ENCODE measurements at places on chromosomes 13 and 19.

DNA sequence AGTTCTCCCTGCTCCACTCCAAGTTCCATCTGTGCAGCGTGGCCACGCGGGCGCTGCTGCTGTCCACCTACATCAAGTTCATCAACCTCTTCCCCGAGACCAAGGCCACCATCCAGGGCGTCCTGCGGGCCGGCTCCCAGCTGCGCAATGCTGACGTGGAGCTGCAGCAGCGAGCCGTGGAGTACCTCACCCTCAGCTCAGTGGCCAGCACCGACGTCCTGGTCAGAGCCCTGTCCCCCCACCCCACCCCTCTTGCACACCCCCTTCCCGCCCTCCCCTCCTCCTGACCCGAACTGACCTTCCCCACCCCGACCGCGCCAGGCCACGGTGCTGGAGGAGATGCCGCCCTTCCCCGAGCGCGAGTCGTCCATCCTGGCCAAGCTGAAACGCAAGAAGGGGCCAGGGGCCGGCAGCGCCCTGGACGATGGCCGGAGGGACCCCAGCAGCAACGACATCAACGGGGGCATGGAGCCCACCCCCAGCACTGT, 11.6 kb downstream of the FUZ start:
- no peak for DNase-seq

- no peak for DNase-seq
These were observed 83.6 kb downstream of the KL start for GRCh38 chr13:33099860-33100259.

DNA sequence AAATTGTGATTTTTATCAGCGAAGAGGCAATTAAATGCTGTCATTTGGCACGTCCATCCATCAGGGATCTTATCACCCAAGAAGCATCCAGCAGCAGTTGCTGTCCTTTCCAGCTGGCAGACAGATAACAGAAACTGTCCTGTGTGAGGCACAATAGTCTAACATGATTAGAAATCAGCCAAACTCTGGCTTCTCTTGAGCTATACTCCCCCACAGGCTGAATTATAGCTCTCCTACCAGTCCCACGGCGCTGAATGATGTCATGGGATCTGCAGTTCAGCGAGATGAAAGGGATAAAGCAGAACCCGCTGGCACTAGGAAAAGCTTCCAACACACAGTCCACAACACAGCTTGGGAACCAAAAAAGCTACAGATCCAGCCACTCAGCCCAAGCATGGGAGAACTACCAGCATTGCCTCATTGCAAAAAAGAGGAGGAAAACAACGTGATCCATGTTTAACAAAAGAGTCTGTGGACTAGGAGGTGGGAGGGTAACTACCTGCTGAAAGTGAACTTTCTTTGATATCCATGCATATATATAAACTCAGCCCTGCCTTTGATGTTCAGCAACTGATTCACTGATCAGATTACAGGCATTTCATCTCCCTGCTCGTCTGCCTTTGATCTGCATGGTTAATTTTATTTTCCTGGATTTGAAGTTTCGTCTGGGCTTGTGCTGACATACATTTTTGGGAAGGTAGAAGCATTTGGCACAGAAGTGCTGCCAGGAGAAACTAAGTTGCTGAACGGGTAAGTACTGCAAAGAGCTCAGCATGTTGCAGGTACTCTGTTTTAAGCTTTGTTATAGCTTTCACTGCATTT, at the start of gene TNFRSF19:
TSS of gene TNFRSF19 (plus strand) at position 314 of the 822 bp plus-strand sequence. CDS start 19,772 bp downstream, outside the sequence.
- peak; percentile 76 for DNase-seq

DNA sequence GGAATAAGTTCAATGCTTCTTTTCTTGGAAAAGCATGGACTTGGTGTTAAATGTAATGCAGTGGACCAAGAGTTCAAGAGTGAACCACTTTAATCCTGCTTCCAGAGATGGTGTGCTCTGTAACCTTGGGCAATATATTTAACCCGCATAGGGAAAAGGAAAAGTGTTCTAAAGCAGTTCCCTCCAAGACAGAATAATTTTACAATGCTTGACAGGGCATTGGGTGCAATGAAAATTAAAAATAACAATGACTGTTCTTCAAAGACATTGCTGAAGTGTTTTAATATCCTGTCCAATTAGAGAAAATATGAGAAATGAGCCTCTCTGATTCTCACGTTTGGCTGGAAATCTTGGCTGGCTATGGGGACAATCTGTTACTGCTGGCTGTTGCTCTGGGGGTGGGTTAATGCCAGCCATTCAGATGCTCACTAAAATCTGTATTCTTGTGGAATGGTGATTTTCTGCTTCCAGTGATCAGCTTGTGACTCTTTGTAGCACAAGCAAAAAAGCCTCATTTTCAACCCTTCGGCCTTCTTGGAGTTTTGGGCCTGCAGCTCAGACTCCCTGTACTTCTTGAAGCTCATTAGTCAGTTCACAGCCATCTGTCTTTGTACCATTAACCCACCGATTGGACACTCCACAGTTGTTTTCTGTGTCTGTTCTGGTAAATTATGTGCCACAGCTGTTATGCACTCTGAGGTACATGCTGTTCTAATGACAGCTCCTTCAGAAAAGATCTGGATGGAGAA, 310.6 kb downstream of the LMO7 start:
- DNase-seq, result no peak

GRCh38 chr13:50915565-50915964, 6.0 kb downstream of the RNASEH2B start:
- no peak for DNase-seq

DNA sequence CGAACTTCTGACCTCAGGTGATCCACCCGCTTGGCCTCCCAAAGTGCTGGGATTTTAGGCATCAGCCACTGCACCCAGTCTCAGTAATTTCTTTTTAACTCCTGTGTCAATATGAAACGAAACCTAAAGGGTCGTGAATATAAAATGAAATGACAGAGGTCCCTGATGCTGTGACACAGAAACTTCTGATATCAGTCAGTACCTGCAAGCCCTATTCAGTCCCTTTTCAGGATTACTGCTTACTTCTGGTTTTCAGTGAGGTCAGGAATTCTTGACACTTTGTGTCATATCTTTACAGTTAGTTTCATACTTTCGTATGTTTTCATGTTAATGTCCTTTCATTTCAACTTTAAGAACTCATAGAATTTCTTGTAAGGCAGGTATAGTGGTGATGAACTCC, 58.7 kb downstream of the RNF17 start:
- no peak for DNase-seq
